RWPE2 (cell line): ENCODE measurements at places on chromosomes 7 and 10.

GRCh38 chr7:83466956-83467355, 182.0 kb downstream of the SEMA3E start:
- no peak for DNase-seq

DNA sequence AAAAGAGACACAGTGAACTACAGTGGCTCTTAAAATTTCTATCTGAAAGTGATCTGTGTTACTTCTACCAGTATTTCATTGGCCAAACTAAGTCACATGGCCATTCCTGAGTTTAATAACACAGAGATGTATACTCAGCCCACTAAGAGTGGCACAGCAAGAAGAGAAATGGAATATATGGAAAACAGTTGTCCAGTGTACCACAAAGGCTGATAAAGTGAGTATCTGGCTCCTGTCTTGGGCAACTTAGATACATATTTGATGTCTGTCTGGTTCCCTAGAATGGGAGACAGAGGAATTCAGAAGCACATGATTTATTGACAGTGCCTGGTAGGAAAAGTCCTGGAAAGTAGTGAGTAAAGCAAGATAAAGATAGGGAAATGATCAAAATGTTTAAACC, 10.1 kb upstream of the PON1 start:
- DNase-seq = no peak

DNA sequence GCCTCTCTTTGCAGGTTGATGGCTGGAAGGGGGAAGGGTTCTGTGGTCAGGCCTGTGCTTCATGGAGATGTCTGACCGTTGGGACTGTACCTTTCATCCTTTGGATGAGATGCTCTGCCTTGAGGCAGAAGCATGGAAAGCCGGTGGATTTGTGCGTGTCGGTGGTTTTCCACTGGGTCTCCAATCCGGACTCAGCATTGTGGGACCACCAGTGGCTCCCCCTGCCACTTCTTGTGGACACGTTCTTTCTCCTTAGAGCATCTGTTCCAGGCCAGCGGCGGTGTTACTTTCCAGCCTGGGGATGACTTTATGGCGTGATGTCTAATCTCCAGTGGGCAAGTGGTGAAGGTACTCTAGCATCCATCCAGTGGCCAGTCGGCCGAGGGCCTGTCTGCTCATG, 178.4 kb downstream of the MGMT start:
- no peak for DNase-seq

- DNase-seq = no peak
These were observed 27.0 kb downstream of the HIBADH start for GRCh38 chr7:27635728-27636127.

- DNase-seq = no peak
These were observed 152.6 kb upstream of the PFKP start for GRCh38 chr10:2914741-2915140.

DNA sequence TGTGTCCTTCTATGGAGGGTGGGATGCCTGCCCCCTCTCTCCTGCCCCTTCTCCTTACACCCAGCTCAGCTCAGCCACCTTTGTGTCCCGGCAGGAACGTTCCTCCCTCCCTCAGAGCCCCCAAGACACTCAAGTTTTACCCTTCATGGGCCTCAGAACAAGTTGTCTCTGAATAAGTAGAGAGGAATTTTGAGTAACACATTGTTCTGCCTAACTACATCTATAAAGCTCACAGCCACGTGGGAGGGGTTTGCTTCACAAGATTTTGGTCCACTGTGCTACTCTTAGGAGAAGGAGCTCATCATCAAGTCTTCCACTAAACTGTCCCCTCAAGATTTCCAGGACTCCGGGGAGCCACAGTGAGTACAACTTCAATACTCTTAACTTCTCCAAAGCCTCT, 51.6 kb upstream of the ZNF32 start:
- DNase-seq = no peak

DNA sequence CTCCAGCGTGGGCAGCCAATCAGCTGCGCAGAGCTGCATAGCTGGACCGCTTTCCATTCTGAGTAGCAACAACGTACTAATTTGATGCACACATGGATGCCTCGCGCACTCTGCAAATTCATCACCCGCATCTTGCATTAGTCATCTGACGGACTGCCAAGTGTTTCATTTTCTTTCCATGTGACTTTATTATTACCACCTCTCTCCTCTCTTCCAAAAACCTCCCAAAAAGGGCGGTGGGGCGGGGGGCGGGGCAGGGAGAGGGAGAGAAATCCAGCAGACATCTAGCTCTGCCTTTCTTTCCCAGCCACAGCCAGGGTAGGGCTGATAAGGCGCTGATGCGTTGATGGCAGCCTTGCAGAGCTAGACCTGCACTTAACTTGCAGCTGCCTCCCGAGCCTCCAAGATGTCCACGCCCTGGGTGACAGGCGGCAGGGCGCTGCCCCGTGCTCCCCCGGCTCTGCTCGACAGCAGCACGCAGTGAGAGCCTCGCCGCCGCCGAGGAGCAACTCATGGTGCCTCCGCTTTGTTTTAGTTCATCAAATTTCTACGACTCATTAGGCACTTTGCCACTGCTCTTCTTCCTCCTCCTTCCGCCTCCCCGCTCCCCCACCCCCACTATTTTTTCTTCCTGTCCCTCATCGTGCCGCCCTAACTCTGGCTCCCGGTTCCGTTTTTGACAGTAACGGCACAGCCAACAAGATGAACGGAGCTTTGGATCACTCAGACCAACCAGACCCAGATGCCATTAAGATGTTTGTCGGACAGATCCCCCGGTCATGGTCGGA, 147.3 kb downstream of the CELF2 start:
- DNase-seq = no peak

- DNase-seq = no peak
These were observed 85.3 kb downstream of the SEMA3C start for GRCh38 chr7:80833289-80834268.
